ENCODE measurements at places on chromosomes 4 and X.

DNA sequence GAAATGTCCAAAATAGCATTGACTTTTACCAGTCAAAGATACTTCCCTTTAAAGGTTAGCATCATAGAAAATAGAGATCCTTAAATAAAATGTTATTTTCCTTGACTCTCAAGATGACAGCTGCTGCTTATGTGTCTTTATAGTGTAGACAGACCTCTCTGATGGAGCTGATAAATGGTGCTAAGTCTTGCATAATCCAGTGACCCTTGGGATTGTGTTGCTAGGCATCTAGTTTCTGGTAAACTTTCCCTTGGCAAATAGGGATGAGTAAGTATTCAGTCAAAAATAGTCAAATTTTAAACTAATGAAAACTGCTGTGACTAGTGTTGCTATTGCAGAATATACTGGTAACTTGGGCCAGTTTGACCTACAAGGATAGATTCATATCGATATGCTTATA lies 53.6 kb downstream of the MBNL3 start:
- DNase-seq = no peak

GRCh38 chrX:42755815-42756214 lies 22.1 kb downstream of the PPP1R2C start:
- DNase-seq = no peak

- DNase-seq = no peak
These were observed 25.1 kb upstream of the ANK2 start for GRCh38 chr4:113024388-113024787.

GRCh38 chrX:68428431-68428830 lies 4.9 kb downstream of the OPHN1 start:
- DNase-seq = no peak

DNA sequence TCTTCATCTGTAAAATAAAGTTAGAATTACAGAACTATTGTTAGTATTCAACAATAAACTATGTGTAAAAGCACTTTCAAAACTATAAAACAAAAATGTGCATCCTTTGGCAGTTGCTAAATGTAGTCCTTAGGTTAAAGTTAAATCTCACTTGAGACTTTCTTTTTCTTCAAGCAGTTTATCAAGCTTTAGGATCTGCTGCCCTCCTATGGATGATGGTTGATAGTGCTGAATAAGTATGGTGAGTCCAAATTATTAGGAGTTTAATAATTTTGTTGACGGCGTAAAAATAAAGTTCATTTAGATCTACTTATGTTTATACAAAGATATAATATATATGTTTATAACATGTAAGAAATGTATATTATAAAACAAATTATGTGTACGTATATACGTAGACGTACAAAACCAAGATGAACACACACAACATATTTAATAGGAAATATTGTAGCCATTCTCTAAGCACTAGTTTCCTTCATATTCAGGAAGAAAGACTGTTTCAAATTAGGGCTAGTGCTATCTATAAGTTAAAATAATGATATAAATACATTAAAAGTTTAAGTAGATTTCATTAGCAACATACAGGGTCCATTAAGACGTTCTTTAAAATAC lies 22.3 kb downstream of the UGT2A2 start:
- DNase-seq = no peak

DNA sequence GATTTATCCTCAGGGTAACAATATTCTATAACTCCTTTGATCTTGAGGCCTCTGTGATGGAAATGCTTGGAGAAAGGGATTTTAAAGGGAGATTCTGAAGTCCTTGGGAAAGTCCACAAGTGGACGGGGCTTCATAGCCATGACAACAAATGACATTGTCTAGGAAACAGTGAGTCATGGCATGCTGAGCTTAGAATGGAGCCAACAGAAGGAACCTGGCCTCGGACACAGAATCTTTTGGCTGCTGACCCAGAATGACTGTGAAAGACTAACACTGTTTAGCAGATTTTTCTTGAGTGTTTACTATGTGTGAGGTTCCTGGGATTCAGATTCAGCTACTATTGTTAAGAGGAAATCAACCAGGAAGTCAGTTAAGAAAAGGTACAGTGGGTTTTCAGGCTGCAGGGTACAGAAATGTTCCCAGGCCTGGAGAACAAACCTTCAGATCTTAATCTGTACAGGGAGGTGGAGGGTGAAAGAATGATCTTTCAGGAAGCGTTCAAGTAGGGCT lies 18.1 kb upstream of the CXCL2 start:
- peak; percentile 64 for DNase-seq

- DNase-seq = no peak
These were observed 40.7 kb downstream of the KLHL8 start for GRCh38 chr4:87179751-87180150.

GRCh38 chrX:103330681-103331288 lies 746 bp downstream of the TCEAL7 start:
- no peak for DNase-seq

DNA sequence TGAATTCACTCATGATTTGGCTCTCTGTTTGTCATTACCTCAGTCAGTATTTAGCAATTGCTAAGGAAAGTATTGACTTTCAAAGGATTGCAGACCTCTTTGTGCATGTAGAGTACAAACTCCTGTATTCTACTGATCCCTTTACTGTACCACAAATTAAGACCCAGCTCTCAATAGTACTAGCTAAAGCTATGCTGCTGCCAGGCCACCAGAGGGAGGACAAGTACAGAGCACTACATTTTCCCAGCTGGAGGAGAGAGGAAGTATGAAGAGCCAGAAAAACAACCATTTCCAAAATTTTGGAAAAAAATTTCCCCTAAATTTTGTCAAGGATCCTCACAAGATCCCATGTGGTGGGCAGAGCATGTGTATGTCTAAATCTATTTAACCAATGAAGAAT lies 175.0 kb upstream of the MTMR8 start:
- DNase-seq = no peak

- DNase-seq = peak; percentile 90
These were observed 53.8 kb upstream of the HGFAC start for GRCh38 chr4:3387943-3388361.

- no peak for DNase-seq
These were observed 31.1 kb upstream of the RXFP1 start for GRCh38 chr4:158490629-158491028.

DNA sequence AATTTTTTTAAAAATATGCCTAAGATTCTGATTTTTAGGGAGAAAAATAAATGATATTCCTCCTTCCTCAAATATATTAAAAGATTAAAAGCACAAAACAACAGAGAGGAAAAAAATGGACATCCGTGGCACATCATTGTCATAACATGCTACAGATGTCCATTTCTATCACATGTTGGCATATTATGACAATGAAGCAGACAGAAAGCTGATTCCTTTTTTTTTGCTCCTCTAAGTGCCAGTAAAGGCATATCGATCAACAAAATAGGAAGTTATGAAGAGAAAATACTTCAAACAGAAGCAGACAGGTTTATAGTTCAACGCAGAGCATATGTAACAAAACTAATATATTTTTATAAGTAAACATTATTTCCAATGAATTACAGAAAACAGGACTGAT lies 11.2 kb downstream of the KLHL8 start:
- DNase-seq = no peak

DNA sequence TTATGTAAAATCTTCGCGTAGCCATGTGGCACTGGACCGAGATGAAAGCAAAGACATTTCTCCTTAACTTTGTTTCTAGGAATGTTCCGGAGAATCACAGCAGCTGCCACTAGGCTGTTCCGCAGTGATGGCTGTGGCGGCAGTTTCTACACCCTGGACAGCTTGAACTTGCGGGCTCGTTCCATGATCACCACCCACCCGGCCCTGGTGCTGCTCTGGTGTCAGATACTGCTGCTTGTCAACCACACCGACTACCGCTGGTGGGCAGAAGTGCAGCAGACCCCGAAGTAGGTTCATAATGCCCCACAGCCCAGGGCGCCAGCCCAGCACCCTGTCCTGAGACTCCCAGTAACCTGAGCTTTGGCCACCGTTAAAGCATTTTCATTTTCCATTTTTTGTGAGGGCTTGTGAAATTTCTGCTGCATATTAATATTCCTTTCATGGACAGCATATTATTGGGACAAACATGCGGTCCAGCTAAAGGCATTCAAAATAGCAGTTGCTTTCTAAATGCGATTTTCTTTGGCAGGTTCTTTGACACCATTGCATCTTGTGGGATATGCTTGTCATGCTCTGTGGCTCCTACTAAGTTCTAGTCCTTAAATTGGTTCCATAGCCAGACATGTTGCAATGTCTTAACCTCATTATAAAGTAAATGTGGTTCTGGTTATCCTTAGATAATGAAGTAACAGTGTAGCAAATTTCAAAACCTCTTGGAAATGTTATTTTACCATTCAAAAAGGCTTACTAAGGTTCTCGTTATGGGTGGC lies 49.1 kb upstream of the MSANTD1 start:
- no peak for DNase-seq

- DNase-seq = no peak
These were observed 2254.4 kb downstream of the ARAP2 start for GRCh38 chr4:33989820-33990443.

DNA sequence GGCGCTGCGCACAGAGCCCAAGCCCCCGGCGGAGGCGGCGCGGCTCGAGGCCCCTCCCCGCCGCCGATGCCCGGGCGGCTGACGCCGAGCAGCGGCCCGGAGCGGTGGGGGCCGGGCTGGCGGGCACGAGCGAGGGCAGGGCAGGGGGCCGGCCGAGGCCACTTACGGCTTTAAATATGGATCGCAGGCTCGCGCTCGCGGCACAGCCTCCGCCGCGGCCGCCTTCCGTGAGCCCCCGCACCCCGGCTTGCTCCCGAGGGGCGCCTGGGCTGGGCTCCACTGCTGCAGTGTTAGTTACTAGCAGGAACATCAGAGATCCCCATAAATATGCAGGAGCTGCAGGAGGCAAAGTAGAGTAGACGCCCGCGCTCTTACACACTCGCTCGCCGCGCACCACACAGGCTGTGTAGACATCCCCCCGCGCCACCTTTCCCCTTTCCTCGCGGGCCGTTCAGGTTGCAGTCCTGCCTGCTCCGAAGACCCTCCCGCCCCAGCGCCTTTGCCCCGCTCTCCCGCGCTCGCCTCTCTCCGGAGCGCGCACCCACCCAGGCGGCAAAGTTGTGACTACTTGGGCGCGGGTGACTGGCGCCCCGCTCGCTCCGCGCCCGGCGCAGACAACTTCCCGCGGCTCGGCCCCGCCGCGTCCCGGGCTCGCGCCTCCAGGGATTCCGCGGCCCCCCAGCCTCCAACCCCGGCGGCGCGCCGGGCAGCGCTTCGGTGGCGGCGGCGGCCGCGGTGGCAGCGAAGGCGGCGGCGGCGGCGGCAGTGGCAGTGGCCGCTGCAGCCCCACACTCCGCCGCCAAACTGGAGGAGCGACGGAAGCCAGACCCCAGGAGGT lies 152.0 kb upstream of the SLC4A4 start:
- DNase-seq = peak; percentile 84

GRCh38 chrX:13305108-13305507 lies 14.7 kb downstream of the ATXN3L start:
- DNase-seq = no peak

DNA sequence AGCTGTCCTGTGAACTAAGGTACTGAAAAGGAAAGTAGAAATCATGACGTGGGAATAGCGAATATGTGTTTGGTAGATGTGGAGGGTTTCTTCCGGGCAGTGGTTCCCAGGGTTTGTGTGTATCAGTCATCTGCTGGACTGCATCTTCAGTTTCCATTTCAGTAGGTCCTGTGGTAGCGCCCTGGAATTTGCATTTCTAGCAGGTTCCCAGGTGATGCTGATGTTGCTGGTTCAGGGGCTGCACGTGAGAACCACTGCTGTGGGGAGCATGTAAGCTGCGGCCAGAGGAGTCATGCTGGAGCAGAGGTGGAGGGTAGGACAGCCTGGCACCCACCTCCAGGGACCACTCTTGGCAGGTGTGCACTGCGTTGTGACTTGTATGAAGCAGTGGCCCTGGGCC lies 47.1 kb downstream of the ARHGAP10 start:
- DNase-seq = no peak

DNA sequence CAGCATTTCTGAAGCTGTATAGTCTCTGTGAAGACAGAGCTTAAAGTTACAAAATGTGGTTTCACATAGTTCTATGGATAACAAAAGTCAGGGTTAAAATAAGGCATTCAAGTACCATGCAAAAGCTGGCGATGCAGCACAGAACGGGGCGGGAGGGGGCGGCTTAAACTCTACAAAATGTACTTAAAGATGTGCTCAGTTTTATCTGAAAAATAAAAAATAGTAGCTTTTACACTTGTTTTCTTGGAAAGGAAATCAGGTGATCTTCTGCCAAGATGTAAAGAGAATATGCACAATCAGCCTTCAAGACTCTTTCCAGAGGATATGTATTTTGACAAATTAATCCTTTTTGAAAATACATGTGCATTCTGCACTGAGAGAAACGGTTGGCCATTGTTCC lies 301.7 kb upstream of the EMCN start:
- no peak for DNase-seq

DNA sequence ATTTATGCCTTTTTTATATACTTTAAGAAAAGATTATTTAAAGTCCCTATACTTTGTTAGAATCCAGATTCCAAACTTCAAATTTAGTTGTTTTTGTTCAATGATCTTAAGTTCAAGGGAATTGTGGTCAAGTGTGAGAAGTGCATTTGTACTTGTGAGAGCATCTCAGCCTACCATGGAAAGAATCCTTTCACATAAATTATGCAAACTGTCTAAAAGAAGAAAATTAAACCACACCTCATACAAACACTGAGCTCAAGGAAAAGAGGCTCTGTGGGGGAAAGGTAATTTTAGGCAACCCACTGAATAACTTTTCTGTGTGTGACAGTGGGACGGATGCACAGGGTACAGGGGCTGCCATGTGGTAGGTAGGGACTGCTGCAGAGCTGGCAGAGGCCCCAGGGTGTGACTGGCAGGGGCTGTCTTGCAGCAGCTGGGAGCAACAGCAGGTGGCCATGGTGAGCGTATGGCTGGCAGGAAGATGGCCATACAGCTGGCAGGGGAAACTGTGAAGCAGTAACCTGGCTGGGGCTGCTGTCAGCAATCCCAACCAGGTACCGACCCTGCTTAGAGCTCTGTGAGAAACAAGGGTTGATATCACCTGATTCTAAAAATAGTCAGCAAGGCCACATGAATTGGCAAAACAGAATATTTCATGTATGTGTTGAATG lies 130.6 kb downstream of the UGT8 start:
- no peak for DNase-seq

GRCh38 chr4:161466316-161466715 lies 697.5 kb downstream of the FSTL5 start:
- DNase-seq = no peak

DNA sequence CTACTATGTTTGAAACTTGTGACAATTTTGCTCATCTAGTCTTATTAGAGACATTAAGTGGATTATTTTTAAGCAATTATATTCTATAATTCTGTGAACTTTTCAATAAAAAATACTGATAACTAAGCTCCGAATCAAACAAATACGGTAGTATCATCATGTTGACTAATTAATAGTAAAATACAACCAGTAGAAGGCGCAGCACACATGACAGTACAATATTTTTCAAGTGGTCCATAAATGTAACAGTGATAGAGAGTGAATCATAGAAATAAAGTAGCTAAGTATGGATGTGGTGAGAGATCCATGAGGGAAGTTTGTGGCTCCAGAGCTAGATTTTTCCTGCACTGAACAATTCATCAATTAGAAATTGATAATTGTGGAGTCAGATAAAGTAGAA lies 666.2 kb downstream of the KCTD8 start:
- no peak for DNase-seq

All from upper lobe of right lung (tissue), 1 donor.